CD4-positive, alpha-beta T cell treated with Interleukin-17A for 1 hour (primary cell): ENCODE measurements at places on chromosomes 2 and 18.

GRCh38 chr18:9550429-9550828 is 63.9 kb downstream of the PPP4R1 start:
- no peak for DNase-seq

GRCh38 chr18:148841-149240 is 9.5 kb upstream of the USP14 start:
- no peak for DNase-seq

GRCh38 chr2:218856167-218856895 is 3.3 kb upstream of the WNT6 start:
- DNase-seq, result no peak

- DNase-seq, result no peak
Measured at GRCh38 chr2:100556746-100557145, 6.0 kb upstream of the PDCL3 start.

DNA sequence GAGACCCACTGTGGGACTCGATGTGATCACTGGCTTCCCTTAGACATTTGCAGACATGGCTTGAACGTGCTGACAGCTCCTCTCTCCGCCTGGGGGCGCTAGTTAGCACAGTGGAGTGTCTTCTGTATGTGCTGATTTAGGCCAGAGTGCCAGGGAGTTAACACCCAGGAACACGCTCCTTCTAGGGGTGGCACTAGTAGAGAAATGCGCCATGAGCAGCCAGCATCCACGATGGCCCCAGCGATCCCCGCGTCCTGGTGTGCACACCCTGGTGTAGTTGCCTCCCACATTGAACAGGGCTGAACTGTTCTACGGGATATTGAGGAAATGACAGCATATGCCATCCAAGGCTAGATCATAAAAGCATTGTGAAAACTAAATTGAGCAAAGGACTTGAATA is 11.4 kb upstream of the NMUR1 start:
- DNase-seq, result peak; percentile 11

- DNase-seq, result no peak
Measured at GRCh38 chr2:238894226-238894949, 46.5 kb downstream of the TWIST2 start.

- DNase-seq, result no peak
Measured at GRCh38 chr2:97988722-97989121, 7.0 kb downstream of the TMEM131 start.

GRCh38 chr2:235678712-235679111 is 184.9 kb downstream of the AGAP1 start:
- DNase-seq, result no peak

DNA sequence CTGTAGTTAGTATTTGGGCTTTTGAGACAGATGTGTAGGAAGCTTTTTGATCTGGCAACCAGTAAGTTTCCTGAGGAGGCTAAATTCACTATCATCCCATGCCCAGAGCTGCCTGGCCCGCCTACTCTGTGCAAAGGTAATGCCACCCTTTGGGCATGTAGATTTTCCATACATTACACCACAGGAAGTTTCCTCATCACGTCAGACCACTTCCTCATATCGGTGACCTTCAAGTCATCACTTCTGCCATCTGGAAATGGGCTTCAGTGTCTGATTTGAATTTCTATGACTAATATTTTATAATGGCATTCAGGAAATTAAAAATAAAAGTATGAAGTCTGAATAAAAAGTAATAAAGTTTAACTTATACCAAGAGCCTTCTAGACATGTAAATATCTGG is 825.4 kb downstream of the DCDC2C start:
- DNase-seq, result no peak

DNA sequence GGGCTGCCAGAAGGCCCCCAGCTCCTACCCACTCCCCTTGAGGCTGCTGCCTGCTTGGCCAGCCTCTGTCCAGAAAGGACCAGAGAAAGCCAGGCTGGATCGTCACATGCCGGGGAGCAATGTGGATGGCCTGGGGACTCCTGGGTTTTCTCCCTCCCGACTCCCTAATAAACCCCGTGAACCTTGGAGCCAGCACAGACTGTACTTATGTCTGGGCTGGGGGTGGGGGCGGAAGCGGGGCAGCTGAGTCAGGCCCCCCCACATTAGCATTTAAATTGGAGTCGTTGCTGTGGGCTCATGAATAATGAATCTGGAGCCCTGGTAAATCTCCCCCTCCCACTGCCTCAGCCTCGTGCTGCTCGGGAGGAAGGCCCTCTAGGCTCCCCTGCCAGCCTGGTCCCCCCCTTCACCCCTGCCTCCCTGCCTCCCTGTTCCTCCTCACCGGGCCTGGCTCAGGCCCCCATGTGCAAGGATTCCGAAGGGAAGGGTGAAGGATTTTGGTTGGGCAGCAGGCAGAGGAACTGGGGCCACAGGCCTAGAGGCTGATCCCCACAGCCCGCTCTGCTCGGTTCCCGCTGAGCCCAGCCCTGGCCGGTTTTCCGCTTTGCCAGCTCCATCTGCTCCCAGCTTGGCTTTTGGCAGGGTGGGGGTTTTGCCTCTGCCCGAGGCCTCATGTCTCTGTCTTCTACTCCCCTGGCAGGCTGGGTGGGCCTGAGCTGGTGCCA is 7.3 kb upstream of the ASIC4 start:
- no peak for DNase-seq

DNA sequence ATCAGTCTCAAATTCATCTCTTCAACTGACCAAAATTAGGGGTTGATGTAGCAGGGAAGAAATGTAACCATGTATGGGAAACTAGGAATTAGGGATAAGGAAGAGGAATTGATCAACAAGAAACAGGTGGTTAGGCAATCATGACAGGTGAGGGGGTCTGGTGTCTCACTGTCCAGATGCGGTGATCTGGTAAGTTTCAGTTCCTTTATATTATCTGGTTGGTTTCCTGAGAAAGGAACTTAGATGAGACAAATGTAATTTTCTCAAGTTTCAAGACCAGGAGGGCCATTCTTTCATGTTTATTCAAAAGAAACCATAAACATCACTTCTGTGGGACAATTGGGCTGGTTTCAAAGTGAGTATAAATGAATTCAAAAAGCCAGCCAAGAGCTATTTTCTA is 306.2 kb upstream of the KCNJ3 start:
- no peak for DNase-seq

DNA sequence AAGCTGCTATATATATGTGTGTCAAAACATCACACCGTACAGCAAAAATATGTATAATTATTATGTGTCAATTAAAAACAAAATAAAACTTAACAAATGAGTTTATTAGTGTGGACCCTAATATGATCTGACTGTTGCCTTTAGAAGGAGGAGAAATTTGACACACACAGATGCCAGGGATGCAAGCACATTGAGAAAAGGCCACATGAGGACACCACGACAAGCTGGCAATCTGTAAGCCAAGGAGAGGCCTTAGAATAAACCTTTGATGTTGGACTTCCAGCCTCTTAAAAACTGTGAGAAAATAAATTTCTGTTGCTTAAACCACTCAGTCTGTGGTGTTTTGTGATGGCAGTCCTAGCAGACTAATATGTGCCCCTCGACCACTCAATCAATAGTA is 214.7 kb downstream of the KCNS3 start:
- DNase-seq, result no peak

GRCh38 chr18:76941284-76941683 is 118.9 kb downstream of the ZNF236 start:
- DNase-seq, result no peak

DNA sequence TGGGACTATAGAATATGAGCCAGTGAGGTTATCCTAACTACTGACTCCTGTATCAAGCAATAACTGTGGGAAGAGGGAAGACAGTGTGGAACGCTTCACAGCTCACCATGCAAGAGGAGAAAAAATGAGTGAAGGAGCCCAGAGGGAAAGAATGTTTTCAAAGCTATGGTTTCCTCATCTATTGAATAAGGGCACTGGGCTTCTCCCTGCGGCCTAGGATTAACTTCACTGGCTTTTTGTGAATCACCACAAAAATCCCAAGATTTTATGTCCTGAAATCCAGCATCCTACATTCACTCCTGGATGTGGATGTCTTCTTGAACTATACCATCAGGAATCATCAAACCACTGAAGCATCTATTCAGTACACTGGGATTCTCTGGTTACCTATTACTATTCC is 44.5 kb upstream of the SP5 start:
- DNase-seq, result no peak

DNA sequence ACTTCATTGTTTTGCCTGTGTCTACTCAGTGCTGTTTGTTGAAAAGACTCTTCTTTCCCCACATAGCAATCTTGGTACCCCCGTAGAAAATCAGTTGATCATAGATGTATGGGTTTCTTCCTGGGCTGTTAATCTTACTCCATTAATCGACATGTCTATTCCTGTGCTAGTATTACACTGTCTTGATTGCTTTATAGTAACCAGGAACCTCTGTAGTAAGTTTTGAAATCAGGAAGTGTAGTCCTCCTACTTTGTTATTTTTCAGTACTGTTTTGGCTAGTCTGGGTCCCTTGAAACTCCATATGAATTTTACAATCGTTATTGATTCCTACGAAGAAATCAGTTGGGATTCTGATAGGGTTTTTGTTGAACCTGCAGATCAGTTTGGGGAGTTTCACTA is 78.8 kb upstream of the FAM136A start:
- no peak for DNase-seq

DNA sequence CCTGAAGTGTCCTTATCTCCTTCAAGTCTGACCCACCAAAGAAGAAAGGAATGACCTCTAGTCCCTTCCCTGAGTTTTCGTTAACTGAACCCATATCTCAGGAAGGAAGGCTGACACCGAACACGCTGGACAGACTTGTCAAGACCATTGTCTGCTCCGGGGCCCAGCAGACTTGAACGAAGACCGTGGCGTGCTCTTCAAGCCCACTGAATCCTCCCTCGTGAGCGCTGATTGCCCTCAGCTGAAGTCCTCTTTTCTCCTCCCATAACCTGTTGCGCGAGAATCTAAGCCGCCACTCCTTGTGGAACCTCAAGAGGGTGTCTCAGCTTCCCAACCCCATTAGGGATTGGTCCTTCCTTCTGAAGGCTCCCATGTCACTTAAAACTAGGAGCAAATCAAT is 634 bp upstream of the CNDP1 start:
- no peak for DNase-seq

- DNase-seq, result no peak
Measured at GRCh38 chr2:95049961-95050360, 24.5 kb downstream of the MAL start.

GRCh38 chr2:210421916-210422315 is 54.6 kb downstream of the LANCL1 start:
- DNase-seq, result no peak

DNA sequence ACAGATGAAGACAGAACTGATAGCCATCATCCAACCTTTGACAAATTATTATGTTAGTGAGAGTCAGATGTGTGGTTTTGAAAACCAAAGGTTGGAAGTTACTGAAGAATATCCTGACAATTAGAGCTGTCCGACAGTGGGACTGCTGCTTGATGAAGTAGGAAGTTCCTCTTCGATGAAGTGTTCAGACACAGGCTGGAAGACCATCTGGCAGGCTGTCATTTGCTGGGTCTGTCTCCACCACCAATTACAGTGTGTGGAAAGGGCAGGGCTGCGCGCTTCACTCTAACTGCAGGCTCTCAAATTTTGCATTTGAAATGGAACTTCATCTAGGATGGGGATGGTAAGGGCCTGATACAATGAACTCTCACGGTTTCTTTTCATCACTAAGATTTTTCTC is 313.8 kb downstream of the PIK3C3 start:
- DNase-seq, result no peak

GRCh38 chr2:152458441-152458940 is 123.5 kb downstream of the FMNL2 start:
- DNase-seq, result no peak

GRCh38 chr2:216683846-216684245 is 11.5 kb downstream of the IGFBP5 start:
- DNase-seq, result no peak

DNA sequence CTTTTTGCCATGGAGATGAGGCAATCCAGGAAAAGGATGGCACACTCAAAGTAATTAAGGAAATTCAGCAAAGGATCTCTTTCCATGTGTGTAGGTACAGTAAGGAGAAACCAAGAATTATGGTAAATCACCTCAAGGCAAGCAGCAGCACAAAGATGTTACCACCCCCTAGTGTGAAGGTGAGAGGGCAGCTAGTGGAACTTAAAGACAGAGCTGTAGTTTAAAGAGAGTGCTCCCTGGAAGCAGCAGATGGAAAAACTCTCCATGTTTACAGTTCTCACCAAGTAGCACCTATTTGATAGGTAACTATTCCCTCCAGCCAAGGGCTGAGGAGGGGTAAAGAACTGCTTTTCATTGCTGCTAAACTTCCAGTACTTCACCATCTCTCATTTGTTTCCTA is 860.4 kb upstream of the CRIM1 start:
- DNase-seq, result no peak

DNA sequence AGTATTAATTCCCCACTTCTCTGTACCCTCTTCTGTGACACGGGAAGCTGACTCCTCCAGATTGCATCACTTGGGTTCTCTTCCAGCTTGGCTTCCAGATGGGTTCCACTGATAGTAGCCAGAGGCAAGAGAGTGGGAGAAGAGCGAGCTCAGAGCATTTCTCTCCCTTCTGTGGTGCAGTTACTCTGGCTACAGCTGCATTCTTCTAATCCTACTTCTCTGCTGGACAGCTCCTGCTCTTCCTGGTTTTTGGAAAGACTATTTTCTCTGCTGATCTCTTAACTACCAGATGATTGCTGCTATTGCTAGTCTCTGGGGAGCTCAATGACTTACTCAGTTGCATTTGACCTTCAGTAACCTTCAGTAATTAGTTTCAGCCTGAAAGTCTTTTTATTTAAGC is 187.5 kb upstream of the MAP2 start:
- DNase-seq, result no peak

GRCh38 chr2:55038428-55038827 is 11.8 kb downstream of the RTN4 start:
- DNase-seq, result no peak

GRCh38 chr2:194346193-194346592 is 1310.8 kb upstream of the SLC39A10 start:
- no peak for DNase-seq

DNA sequence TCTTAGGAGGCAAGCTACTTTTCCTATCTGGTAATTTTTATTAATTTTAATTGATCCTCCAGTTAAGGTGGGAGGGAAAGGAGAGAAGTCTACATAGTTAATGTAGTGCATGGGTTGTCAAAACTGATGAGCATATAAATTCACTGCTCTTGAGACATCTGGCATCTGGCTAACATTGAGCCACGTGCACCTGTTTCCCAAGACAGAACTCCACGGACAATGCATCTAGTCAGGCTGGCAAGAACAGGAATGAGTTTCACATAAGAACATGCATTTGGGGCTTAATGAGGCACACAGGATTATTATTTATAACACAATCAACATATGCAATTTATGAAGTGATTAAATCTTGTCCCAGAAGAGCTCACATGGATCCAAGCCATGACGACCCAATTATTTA is 16.2 kb upstream of the RAB1A start:
- no peak for DNase-seq

DNA sequence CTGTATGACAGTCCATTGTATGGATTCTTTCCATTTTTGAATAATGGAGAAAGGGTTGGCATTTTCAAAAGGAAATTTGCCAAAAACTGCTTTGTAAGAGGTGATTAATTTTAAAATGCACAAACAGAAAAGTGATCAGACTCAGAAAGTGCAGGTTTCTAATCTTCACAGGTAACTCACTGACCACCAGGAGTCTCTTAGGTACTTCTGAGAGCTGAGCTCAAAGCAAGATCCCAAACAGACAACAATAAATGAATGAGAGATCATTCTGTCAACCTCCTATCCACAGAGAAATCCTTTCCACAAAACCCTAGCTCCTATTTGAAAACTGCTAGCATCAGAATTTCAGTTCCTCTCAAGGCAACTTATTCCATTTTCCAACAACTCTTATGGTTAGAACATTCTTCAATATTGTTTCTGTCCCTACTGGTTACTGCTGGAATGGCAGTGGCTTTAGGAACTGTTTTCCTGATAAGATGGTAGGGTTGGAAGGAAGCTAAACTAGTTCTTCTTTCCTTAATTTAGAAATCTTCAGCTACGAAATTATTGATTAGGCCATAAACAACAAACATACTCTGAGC is 20.6 kb upstream of the HAAO start:
- peak; percentile 21 for DNase-seq
